ENCODE measurements at places on chromosomes 2 and 18.

GRCh38 chr2:40457366-40457765, 5.5 kb upstream of the SLC8A1 start:
- DNase-seq: no peak

DNA sequence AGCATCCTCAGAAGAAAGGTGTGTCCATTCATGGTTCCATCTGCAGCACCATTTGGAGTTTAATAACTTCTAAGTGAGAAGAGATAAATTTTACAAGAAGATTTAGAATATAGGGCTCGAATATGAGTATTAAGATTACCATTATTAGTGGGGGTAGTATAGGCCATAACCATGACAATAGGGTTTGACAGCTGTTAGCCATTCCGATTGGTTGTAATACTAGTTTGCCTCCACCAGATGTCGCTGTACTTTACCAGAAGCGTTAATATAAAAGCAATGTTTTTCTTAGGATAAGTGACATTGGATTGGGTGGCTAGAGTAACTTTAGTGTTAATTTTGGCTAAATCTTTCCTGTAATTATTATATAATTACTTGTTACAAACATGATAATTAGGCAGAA, 107.5 kb upstream of the SRD5A2 start:
- no peak for DNase-seq

GRCh38 chr2:65199166-65199565, 28.5 kb upstream of the ACTR2 start:
- DNase-seq: no peak

- no peak for DNase-seq
Observed at GRCh38 chr2:237696461-237696860, 69.1 kb downstream of the LRRFIP1 start.

GRCh38 chr2:159449504-159450124, 163.1 kb upstream of the WDSUB1 start:
- no peak for DNase-seq

- DNase-seq: no peak
Observed at GRCh38 chr2:27964067-27964466, 73.5 kb downstream of the BABAM2 start.

GRCh38 chr2:12915787-12916186, 199.1 kb downstream of the TRIB2 start:
- no peak for DNase-seq

DNA sequence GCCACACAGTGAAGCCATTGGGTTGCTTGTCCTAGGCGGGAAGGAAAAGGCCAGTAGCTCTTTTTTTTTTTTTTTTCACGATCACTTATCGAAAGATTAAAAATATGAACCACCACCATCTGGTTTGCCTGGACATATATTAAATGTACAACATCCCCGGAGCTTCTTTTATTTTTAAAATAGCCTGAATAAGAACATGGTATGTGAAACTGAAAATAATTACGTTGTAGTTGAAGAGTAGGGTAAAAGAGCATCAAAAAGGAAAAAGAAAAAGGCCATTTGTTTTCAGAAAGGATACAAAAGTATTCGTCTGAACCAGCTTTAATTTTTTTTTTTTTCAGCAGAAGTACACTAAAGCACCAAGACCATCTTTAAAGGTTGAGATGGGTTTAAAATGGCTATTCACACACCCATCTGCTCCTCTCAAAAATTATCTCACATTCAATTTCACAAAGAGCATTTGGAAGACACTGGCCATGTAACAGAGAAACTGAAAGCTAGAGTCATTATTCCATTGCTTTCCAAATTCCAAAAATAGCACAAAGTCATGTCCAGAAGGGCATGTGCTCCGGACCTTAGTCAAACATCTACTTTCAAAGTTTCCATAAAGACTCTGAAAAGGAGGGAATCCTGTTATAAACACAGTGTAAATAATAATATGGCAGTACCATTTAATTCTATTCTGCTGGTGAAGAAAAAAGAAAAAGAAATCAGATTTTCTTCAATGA, 82.9 kb downstream of the SCN3A start:
- no peak for DNase-seq

DNA sequence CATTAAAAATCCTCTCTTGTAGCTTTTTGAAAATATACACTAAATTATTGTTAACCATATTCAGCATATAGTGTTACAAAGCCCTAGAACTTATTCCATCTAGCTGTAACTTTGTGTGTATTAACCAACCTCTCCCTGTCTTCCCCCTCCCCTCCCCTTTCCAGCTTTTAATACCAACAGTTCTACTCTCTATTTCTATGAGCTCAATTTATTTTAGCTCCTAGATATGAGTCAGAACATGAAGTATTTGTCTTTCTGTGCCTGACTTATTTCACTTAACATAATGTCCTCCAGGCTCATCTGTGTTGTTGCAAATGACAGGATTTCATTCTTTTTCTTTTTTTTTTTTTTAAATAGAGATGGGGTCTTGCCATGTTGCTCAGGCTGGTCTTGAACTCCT, 45.1 kb downstream of the GPD2 start:
- no peak for DNase-seq

- no peak for DNase-seq
Observed at GRCh38 chr2:55718165-55719008, 24.7 kb upstream of the PNPT1 start.

DNA sequence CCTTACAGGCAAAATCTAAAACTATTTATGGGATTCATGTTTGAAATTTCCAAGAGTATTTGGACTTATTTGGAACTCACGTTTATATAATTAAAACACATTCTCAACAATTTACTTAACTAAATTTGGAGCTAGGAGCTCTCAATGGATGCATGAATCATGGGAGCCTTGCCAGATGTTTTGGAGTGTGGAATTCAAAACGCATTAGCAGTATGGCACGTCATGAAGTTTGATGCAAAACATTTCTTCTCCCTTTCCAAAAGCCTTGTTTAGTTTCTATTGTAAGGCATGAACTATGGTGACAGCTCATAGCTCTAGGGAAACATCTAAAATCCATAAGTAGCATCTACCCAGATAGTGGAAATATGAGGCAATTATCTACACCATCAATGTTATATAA, 701.6 kb downstream of the SATB2 start:
- no peak for DNase-seq

DNA sequence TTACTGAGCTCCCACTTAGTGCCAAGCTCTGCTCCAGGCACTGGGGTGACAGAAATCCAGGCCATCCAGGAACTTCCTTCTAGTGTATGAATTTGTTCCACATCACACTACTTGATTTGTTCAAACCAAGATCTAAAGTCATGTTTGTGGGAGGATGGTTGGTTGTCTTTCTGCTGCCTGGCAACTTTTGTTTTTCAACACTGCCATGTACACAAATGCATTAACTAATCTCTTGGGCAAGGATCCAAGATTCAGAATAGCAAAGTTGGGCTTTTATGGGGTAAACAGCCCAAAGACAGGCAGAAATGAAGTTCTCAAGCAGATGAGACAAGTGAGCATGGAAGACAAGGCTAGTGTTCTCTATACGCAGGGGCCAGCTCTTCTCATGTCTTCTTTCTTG, 53.4 kb upstream of the PROKR1 start:
- no peak for DNase-seq

DNA sequence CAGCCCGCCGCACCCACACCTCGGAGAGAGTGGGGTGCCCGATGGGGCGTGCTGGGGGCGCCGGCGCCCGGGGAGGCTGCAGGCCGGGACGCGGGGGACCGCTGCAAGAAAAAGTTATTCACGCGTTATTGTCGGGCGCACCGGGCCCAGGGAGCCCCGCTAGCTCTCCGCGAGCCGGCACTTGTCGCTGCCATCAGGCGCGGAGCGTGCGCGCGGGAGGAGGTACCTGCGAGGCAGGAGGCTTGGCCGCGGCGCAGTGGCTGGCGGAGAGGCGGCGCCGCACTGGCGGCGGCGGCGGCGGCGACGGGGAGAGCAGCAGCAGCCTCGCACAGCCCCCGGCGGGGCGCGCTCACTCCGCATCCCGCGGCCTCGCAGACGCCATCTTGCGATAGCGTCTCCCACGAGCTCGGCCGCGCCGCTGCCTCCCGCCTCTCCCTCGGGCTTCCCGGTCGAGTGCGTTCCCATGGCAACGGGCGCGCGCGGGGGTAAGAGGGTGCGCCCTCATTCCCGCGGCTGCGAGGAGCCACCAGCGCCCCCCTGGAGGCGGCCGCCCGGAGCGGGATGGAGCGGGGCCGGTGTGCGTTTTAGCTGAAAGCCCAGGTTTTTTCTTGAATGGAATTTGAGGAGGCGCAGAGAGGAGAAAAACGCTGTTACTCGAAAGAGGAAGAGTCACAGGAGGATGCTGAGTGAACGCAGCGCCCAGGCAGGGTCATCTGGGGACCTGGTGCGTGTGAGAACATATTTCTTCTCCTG, at the start of gene CHN1:
Gene CHN1, minus strand, starts transcription at position 402 of the 753 bp plus-strand sequence. CDS start 469 bp downstream, outside the sequence.
- DNase-seq: peak; percentile 56

DNA sequence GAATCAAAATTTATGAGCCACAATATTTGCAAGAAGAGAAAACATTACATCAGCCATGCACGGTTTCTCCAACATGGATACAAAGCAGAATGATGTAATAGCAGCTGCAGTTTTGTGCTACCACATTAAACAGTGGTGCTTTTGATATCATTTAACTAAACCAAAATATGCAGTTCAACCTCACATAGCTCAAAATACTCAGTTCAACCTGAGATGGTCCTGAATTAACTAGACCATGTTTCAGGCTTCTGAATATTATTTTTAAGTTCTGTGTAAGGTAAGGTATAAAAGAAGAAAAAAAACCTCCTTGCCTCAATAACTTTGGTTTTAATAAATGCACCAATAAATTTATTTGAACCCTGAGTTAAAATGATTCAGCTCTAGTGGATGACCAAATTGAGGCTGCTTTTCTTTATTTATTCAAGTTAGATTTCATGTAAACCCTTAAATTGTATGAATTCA, 18.8 kb upstream of the TSPYL6 start:
- no peak for DNase-seq

DNA sequence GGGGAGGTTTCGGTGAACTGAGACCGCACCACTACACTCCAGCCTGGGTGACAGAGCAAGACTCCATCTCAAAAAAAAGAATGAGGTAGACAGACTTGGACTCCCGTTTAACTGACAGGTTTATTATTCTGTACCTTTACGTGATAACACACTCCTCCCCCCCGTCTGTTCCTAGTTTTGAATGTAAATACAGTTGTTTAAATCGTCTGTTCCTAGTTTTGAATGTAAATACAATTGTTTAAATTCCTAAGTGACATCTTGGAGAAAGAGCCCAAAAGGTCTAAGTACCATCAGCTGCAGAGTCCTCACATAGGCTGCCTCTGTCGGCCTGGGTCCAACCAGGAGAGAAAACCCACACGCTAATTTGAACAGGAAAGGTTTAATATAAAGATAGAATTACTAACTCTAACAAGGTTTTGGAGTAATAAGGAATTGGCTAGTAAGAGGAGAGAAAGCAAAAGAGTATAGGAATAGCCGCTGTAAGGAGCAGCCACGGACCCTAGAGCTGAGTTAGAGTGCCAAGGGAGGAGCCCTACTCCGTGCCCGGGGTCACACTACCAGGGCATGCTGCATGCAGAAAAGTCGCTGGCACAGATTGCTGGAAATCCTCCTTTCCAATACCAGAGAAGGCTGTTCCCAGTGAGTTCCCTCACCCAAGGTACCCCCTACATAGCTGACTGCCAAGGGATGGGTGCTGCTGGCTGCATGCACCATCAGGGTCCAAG, 83.5 kb upstream of the RANBP2 start:
- no peak for DNase-seq

DNA sequence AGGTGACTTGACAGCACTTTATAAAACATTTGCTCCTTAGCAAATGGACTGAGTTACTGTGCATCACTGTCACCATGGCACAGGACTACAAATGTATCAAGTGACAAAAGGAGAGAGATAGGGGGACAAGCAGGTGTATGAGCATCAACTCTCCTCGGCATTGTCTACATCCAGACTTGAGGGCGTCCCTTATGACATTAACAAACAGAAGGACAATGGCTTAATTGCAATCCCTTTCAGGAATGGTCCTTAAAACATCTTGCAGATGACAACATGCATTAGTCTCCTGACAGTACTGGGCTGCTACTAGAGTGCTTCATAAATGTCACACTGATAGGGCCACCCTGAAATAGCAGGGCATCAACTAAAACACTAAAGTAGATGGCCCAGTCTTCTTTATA, 198.8 kb downstream of the PDE1A start:
- no peak for DNase-seq

- no peak for DNase-seq
Observed at GRCh38 chr2:234098681-234099080, 48.2 kb downstream of the SPP2 start.

- DNase-seq: no peak
Observed at GRCh38 chr2:196959734-196960338, 33.3 kb upstream of the PGAP1 start.

DNA sequence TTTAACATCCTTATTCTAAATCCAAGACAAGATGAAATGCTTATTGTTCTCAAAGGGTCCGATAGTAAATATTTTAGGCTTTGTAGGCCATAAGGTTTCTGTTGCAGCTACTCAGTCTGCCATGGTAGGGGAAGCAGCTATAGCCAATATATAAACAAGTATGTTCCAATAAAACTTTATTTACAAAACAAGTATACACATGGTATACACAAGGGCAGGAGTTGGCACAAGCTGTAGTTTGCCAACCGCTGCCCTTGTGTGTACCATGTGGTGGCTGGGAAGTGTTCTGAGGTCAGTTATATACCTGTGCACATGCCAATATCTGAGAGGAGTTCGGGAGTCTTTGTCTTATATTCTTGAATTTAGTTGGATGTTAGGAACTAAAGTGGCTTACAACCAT, 126.0 kb upstream of the DNMT3A start:
- no peak for DNase-seq

- DNase-seq: no peak
Observed at GRCh38 chr2:44126106-44126797, 42.4 kb upstream of the PPM1B start.

DNA sequence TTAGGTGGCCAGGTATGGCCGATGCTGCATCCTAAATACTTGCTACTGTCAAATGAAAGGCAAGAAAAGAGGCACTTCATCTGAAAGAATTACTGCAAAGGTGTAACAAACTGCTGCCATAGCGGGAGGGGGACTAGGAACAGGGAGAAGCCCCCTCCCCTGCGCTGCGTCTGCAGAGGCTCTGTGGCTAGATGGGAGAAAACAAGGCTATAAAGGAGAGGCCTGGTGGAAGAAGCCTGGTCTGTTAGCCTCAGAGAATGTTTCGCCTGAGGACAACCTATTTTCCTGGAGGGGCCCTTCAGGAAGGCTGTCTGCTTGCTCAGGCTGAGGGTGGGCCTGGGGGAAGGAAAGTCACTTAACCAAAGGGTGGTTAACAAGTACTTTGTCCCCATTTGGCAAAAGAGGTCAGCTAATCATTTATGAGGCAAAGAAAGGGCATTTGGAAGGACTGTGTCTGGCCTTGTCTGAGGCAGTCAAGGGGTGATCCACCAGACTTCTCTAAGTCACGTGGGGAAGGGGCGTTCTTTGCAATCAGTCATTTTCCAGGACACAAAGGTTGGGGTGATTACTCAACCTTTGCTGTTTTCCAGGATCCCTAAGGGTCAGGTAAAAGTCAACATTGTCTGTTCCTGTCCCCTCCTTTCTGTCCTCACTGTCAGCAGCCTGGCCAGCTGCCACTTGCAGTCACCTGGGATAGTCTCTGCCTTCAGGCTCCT, 103.0 kb upstream of the TMEM200C start:
- DNase-seq: no peak

Measured in stimulated activated CD4-positive, alpha-beta T cell treated with anti-CD3 and anti-CD28 coated beads, Interleukin-1b, Interleukin-23, amount 100 ng/mL, for 4 hours (primary cell).